ENCODE measurements at places on chromosomes 11 and 22.
A peak's percentile ranks its signal among the peaks of the same experiment; 100 is the strongest.

- no peak for DNase-seq
- H3K27ac ChIP-seq: no peak overlapping the region
- H3K4me3 ChIP-seq: no peak overlapping the region
- no peaks in the 10 kb centered on the region for H3K27me3 ChIP-seq
- H3K36me3 ChIP-seq: no peaks in the 10 kb centered on the region
These were observed 185.6 kb upstream of the TENM4 start for GRCh38 chr11:79626135-79627075.

DNA sequence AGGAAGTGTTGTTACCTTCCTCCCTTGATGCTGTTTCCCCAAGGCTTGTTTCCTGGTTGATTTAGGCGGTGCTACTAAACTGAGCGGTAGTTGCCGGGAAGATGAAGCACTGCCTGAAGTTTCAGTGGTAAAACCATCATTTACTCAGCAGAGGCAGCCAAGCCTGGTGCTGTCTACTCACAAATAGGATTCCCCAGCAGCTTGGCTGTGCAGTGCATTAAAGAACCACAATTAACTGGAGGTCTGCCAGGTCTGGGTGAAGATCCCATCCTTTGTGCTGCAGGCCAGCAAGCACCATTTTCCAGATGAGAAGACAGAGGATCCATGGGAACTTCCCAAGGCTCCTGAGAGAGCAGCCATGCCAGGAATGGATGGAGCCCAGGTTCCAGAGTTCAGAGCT, 231.9 kb upstream of the E2F8 start:
- H3K4me3 ChIP-seq: no peak overlapping the region
- H3K36me3 ChIP-seq: no peaks in the 10 kb centered on the region
- no peak for DNase-seq
- no peaks in the 10 kb centered on the region for H3K4me1 ChIP-seq

GRCh38 chr11:123174196-123175183, 20.6 kb downstream of the CLMP start:
- no peak overlapping the region for H3K4me3 ChIP-seq

DNA sequence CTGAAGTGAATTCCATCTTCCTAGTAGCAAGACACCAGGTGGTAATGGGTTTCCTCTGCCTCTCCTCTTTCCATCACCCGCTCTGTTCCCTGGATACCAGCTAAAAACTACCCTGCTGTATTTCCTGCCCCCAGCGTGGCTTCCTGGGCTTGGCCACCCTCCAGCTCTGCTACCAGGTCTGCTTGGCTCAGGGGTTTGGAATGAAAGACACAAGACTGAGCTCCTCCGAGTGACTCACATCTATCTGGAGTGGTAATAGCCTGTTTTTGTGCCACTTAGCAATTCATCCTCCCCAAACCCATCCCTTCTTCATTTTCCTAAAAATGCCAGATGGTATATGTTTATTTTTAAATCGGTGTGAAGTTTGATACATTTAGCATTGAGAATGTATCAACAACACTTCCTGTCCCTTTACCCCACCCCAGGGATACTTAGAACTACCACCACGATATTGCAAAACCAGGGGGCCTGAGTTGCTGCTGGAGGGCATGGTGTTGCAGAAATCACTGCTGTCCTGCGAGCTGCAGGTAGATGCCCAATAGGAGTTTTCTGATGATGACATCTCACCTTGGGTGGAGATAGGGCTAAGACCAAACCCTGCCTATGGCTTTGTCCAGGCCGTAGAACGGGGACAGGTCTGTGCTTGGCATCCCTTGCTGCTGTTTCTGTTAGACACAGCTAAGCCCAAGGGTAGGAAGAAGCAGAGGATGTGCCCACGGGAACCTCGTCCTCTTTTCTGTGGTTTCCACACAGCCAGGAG, 7.5 kb upstream of the MICAL3 start:
- no peak for DNase-seq
- H3K27ac ChIP-seq: no peak overlapping the region
- no peak overlapping the region for H3K4me3 ChIP-seq
- H3K4me1 ChIP-seq: no peaks in the 10 kb centered on the region

GRCh38 chr11:64331569-64332371, 8.2 kb upstream of the CCDC88B start:
- H3K4me1 ChIP-seq: peaks cover 8% of the 10 kb centered on the region
- peak overlapping the region; percentile 11 for H3K27ac ChIP-seq
- peak overlapping the region; percentile 52 for H3K4me3 ChIP-seq

DNA sequence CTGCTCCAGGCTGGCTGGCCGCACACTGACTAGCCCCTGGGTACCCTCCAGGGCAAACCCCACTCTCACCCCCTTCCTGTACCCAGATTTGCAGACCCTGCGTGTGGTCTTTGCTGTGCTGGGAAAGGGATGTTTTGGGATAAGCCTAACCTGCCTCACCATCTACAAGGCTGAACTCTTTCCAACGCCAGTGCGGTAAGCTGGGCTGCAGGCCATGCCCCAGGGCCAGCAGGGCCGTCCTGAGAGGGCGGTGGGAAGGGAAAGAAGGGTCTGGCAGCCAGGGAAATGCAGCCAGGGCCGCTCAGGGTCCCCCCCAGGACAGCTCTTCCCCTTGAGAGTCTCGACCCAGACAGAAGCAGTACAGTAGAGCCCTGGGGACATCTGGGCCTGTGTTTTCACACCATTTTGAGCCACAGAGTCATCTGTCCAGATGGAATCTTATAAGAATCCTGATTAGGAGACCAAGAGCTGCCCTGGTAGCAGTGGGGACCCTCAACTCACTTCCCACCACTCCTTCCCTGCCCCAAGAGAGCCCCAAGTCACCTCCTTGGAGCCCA, 22.4 kb upstream of the SLC22A12 start:
- no peaks in the 10 kb centered on the region for H3K36me3 ChIP-seq
- no peak overlapping the region for H3K4me3 ChIP-seq
- DNase-seq: no peak
- peaks cover 3% of the 10 kb centered on the region for H3K4me1 ChIP-seq
- H3K27me3 ChIP-seq: peaks cover 22% of the 10 kb centered on the region

- H3K27me3 ChIP-seq: peaks cover 18% of the 10 kb centered on the region
- peak overlapping the region; percentile 80 for H3K4me3 ChIP-seq
- H3K36me3 ChIP-seq: no peaks in the 10 kb centered on the region
- peaks cover 11% of the 10 kb centered on the region for H3K4me1 ChIP-seq
- peak overlapping the region; percentile 42 for H3K27ac ChIP-seq
These were observed 17.3 kb downstream of the EPS8L2 start for GRCh38 chr11:723120-723883.

DNA sequence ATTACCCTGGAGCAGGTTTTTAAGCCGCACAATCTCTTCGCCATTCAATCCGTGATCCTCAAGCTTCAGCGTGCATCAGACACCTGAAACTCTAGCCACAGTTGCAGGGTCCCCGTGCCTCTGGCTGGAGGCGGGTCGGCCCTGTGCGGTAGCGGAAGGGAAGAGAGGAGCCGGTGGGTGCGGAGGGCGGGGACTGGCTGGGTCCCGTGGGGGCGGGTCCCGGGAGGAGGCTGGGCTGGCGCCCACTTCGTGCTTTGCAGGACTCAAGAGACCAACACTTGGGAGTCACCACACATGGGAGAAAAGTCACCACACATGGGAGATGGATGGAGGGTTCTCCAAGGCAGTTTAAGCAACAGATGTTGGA, 772 bp downstream of the C22orf15 start:
- no peak overlapping the region for H3K27ac ChIP-seq
- H3K4me1 ChIP-seq: peaks cover 26% of the 10 kb centered on the region
- no peaks in the 10 kb centered on the region for H3K27me3 ChIP-seq
- no peaks in the 10 kb centered on the region for H3K36me3 ChIP-seq
- peak overlapping the region; percentile 77 for H3K4me3 ChIP-seq

- no peaks in the 10 kb centered on the region for H3K4me1 ChIP-seq
- DNase-seq: no peak
- H3K27me3 ChIP-seq: peaks cover 93% of the 10 kb centered on the region
- H3K27ac ChIP-seq: no peak within 1 kb of the TSS
- no peaks in the 10 kb centered on the region for H3K36me3 ChIP-seq
- no peak within 1 kb of the TSS for H3K4me3 ChIP-seq
These were observed at the start of gene SLC22A6 for GRCh38 chr11:62984451-62984991. Gene SLC22A6, minus strand, starts transcription at chr11:62984967. Its CDS starts 277 bp downstream, at chr11:62984690.

Measured in effector memory CD8-positive, alpha-beta T cell (primary cell).